Mesangial cell (primary cell): ENCODE measurements at places on chromosomes 3 and 15. TPM values are rescaled to one million over a fixed set of nuclear protein-coding genes. Genes with fewer than 3 reads are reported as not detected.

The CRTAP gene
- total RNA-seq, result 217 and 421 TPM in 2 replicates

The MYEF2 gene
- total RNA-seq, result 9.5 and 15.2 TPM in 2 replicates

The KBTBD12 gene
- total RNA-seq, result 0.16 TPM in 1 of 2 replicates, not detected in the other

The GMNC gene
- total RNA-seq, result 1.5 and 2.0 TPM in 2 replicates

The GNAT1 gene
- not detected in 2 replicates for total RNA-seq

The GUCA1C gene
- total RNA-seq, result 1.3 TPM in 1 of 2 replicates, not detected in the other

The STRIT1 gene
- not detected in 2 replicates for total RNA-seq

The CPLX3 gene
- total RNA-seq, result not detected in 2 replicates
